Left ventricle myocardium inferior (tissue), 1 donor: ENCODE measurements at places on chromosomes 12 and 14. TPM values are rescaled to one million over a fixed set of nuclear protein-coding genes. Genes with fewer than 3 reads are reported as not detected.

DNA sequence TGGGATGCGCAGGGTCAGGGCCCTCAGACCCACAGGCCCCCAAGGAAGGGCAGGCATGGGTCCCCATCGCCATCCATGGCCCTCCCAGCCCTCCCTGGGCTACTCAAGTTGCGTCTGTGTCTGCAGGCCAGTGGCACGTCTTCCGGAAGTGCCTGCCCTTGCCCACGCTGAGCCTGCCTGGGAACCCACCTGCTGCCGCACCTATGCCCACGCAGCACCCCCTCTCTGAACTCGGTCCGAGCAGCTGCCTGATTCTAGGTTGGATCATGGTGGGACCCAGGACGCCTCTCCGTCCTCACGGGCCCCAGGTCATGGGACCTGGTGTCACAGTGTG is 182.8 kb downstream of the ADGRD1 start:
- H3K4me1 ChIP-seq: peaks cover 11% of the 10 kb centered on the region
- peaks cover 61% of the 10 kb centered on the region for H3K36me3 ChIP-seq
- H3K27me3 ChIP-seq: no peaks in the 10 kb centered on the region
- H3K4me3 ChIP-seq: no peak overlapping the region

DNA sequence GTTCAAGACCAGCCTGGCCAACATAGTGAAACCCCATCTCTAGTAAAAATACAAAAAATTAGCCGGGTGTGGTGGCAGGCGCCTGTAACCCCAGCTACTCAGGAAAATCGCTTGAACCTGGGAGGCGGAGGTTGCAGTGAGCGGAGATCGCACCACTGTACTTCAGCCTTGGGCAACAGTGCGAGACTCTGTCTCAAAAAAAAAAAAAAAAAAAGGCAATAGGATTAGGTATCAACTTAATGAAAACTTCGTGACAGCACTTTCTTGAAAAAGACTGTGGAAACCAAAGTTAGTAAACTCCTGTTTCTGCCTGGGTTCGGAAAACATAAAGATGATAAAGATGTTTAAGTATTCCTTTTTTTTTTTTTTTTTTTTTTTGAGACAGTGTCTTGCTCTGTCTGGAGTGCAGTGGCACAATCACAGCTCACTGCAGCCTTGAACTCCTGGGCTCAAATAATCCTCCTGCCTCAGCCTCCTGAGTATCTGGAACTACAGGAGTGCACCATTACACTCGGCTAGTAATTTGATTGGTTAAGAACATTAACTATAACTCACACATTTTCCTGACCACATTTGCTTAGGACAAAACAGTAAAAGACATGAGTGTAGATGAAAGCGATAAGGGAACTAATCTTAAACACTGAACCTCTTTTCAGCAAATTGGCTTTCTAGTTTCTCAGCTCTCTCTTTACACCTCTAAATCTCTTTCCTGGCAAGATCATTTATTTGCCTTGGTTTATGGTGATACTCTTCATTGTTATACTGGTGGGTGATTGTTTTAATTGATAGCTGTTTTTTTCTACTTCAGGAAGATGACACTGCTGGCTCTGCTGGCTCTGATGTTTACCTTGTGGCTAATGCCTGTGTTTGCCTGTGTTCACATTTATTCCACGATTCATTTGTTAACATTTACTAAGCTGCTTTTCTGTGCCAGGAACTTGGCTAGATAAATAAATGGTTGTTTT is 15.8 kb downstream of the HIF1A start:
- DNase-seq: no peak
- H3K27ac ChIP-seq: no peak overlapping the region

DNA sequence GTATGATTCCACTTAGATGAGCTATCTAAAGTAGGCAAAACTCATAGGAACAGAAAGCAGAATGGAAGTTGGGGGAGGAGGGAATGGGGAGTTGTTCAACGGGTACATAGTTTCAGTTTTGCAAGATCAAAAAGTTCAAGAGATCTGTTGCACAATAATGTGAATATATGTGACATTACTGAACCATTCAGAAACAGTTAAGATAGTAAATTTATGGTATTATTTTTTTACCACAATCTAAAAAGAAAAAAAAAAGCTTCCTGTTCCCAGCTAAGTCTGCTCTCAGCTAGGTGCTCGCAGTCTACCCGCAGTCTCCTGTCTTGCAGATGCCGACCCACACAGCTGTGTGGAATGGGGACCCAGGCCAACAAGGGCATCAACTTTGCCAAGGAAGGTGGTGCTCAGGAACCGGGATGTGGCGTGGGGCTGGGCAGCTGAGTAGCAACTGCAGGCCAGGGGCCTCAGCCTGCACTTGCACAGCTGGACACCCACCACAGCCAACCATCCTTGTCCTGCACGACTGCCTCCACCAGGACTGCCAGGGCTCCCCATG is 15.3 kb upstream of the ANO6 start:
- no peaks in the 10 kb centered on the region for H3K27me3 ChIP-seq
- no peak overlapping the region for H3K27ac ChIP-seq
- H3K36me3 ChIP-seq: no peaks in the 10 kb centered on the region
- DNase-seq: no peak
- H3K4me1 ChIP-seq: peaks cover 6% of the 10 kb centered on the region

DNA sequence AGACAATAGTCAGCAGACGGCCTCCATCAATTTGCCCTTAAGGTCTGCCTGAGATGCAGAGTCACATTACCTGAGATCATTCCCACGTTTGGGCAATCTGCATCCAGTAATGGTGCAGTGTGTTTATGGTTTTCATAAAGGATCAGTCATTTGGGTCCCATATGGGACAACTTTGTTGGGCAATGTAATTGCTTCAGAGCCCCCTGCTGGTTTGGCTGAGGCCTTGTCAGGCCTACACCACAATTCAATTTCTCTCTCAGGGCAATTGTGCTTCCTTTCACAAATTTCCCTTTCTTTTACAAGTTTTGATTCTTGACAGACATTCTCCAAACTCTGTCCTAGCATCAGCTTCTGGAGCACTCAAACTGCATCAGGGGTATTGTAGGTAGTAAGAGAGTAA is 191.2 kb upstream of the SSTR1 start:
- no peak overlapping the region for H3K27ac ChIP-seq
- no peaks in the 10 kb centered on the region for H3K36me3 ChIP-seq
- H3K4me1 ChIP-seq: no peaks in the 10 kb centered on the region
- no peaks in the 10 kb centered on the region for H3K27me3 ChIP-seq
- no peak overlapping the region for H3K4me3 ChIP-seq

ACOT6 gene
- total RNA-seq: not detected
